ENCODE measurements at places on chromosomes 3 and 15.
A peak's percentile ranks its signal among the peaks of the same experiment; 100 is the strongest.

DNA sequence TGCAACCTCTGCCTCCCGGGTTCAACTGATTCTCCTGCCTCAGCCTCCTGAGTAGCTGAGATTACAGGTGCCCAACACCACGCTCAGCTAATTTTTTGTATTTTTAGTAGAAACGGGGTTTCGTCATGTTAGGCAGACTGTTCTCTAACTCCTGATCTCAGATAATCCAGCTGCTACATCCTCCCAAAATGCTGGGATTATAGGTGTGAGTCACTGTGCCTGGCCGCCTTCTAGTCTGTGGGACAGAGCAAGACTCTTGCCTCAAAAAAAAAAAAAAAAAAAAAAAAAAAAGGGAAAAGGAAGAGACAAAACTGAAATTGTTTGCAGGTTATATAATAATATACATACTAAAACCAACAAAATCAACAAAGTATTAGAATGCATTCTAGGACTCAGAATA is 215.2 kb downstream of the PCCB start:
- no peak for DNase-seq

DNA sequence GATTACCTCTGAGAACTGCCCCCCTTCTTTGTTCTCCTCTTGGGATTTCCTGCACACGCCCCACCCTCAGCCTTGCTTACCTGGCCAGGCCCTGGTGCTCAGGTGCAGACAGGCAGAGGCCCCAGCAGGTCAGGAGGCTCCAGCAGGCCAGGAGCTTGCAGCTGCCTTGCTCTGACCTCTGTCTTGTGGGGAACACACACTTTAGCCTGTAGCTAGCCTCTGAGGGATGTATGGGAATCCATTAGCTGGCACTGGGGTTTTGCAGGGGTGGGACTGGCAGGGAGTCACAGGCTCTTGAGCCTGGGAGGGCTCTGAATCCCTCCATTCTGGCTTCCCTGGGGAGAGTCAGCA is 2.7 kb downstream of the SMAD6 start:
- no peak for DNase-seq

DNA sequence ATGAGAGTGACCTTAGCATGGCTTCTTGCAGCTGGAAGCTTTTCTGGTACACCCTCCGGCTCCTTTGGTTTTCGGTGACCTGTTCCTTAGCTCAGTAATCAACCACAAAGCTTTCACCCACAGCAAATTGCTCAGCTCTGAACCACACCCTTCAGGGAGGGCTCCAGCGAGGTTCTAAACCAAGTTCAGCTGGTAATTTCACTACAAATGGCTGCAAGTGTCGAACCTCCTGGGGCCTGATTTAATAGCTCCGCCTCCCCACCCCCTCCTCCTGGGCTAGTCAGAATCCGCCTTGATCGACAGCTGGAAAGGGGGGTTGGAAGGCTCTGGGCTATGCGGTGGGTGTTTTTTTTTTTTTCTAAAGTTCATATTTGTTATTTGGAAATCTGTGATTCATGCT is 150.9 kb upstream of the MCTP2 start:
- DNase-seq: no peak

GRCh38 chr3:147713234-147714133 is 304.3 kb downstream of the ZIC1 start:
- DNase-seq: no peak

- DNase-seq: no peak
Observed at GRCh38 chr3:145058483-145058882, 1086.9 kb downstream of the DIPK2A start.

GRCh38 chr3:192022412-192022811 is 561.4 kb downstream of the PYDC2 start:
- DNase-seq: no peak

- peak; percentile 35 for DNase-seq
Observed at GRCh38 chr3:126960604-126960995, 22.3 kb upstream of the PLXNA1 start.
